ENCODE measurements at places on chromosomes 3 and 15. TPM values are rescaled to one million over a fixed set of nuclear protein-coding genes. Genes with fewer than 3 reads are reported as not detected.

- no peaks in the 10 kb centered on the region for H3K27me3 ChIP-seq
- no peak overlapping the region for H3K27ac ChIP-seq
- no peak for DNase-seq
These were observed 175.2 kb upstream of the ZPLD1 start for GRCh38 chr3:102259663-102260062.

DNA sequence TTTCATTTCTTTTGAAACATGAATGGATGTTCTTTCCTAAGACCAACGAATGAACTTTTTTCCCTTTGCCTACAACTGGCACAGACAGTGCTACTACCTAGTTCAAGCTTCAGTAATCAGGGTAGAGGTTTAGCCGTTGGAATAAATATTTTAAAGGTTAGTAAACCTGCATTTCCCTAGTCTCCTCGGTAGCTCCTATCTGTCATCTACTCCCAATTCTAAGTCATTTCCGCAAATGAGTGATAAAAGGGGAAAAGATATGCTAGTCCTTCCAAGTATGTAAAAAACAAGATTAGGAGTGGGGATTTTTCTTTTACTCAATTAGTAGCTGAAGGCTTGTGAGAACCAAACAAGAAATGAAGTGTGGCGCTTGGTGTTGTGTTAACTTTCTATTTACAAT, 15.2 kb downstream of the SLTM start:
- no peak overlapping the region for H3K27ac ChIP-seq
- no peak for DNase-seq
- peaks cover 5% of the 10 kb centered on the region for H3K4me1 ChIP-seq
- H3K4me3 ChIP-seq: no peak overlapping the region
- no peaks in the 10 kb centered on the region for H3K36me3 ChIP-seq

GRCh38 chr15:97806766-97807165, 153.7 kb upstream of the ARRDC4 start:
- H3K27me3 ChIP-seq: no peaks in the 10 kb centered on the region
- no peak overlapping the region for H3K4me3 ChIP-seq
- no peak overlapping the region for H3K27ac ChIP-seq
- H3K4me1 ChIP-seq: no peaks in the 10 kb centered on the region
- DNase-seq: no peak

DNA sequence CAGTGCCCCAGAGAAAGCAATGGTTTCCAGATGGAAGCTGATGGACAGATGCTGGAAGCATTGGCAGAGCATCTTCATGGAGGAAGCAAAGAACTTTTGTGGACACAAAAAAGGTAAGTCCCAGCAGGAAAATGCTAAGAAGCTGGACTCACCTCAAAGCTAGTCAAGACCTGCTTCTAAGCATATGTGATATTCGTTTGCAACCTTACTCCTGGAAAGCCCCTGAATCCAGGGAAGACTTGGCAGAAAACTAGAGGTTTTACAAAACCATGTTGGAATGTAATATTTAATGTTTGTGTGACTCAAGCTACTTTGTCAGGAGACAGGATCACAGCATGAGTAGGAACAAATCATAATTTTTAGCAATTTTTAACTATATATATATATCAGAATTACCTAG, 288.2 kb downstream of the BCHE start:
- H3K4me3 ChIP-seq: no peak overlapping the region
- DNase-seq: no peak
- H3K27me3 ChIP-seq: no peaks in the 10 kb centered on the region
- H3K27ac ChIP-seq: no peak overlapping the region

MEX3B gene
- polyA plus RNA-seq: 4.8 TPM

MME gene
- polyA plus RNA-seq: 135 TPM
